ENCODE measurements at places on chromosomes 12 and 14.

- DNase-seq: no peak
These were observed 117.2 kb downstream of the NUAK1 start for GRCh38 chr12:106021516-106021915.

- DNase-seq: no peak
These were observed 137.0 kb downstream of the PTPN11 start for GRCh38 chr12:112555621-112556233.

GRCh38 chr12:68675101-68675842, 11.5 kb upstream of the NUP107 start:
- no peak for DNase-seq

GRCh38 chr12:6943722-6944380, at the start of the genes C12orf57 and RNU7-1:
C12orf57 (plus strand) TSS chr12:6944022; CDS start chr12:6944122, 100 bp downstream.
RNU7-1 (plus strand) TSS chr12:6943816.
- DNase-seq: peak; percentile 89

DNA sequence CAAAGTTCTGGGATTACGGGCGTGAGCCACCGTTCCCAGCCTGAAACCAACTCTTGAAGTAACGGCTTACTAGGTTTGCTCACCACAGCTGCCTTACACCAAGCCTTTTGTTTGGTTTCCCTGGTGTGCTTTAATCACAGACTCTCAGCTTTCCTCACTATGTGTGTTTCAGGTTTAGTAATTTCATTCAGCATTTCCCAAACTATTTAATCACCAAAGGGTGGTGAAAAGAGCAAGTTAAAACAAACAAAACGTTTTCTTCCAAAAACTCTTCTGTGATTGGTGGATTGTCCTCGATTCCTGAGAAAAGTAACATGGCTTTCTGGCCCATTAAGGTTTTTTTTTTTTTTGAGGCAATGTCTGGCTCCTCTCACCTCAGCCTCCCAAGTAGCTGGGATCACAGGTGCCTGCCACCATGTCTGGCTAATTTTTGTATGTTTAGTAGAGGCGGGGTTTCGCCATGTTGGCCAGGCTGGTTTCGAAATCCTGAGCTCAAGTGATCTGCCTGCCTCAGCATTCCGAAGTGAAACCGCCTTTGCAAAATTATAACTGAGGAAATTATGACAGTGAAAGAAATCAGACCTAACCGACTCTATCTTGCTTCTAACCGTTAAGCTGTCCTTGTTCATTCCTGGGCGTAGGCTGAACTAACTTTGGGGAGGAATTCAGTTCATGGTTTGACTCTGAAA, 1.5 kb upstream of the ZFYVE26 start:
- DNase-seq: no peak

- no peak for DNase-seq
These were observed 121.3 kb upstream of the CCND2 start for GRCh38 chr12:4152145-4152795.

DNA sequence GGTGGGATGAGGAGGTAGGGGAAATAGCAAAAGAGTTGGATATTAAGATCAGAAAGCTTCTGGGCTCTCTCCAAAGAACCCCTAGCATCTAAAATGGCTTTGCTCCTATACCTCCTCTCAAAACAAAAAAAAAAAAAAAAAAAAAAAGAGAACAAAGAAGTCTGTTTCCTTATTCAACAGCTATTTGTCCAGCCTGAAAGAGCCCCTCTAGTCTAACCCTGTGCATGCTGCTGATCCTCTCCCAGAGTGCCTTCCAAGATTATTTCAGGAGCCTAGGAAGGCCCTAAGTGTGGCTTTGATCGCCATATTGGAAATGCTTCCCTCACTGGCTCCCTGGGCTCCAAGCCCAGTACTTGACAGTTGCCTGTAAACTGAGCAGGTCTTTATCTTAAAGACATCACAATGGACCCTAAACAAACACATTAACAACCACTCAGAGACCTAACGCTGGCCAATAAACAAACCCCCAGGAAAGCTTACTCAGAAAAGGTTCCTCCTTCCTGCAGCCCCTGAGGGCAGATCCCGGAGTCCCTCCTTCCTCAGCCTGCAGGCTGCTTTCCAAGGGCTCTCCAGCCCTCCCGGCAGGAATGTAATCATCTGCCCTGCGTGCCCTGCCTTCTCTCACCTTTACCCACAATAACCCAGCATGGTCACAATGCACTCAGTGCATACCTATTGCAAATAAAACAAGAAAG, 17.4 kb upstream of the COL2A1 start:
- DNase-seq: no peak

- DNase-seq: no peak
These were observed 15.5 kb downstream of the GPR68 start for GRCh38 chr14:91229005-91229382.

DNA sequence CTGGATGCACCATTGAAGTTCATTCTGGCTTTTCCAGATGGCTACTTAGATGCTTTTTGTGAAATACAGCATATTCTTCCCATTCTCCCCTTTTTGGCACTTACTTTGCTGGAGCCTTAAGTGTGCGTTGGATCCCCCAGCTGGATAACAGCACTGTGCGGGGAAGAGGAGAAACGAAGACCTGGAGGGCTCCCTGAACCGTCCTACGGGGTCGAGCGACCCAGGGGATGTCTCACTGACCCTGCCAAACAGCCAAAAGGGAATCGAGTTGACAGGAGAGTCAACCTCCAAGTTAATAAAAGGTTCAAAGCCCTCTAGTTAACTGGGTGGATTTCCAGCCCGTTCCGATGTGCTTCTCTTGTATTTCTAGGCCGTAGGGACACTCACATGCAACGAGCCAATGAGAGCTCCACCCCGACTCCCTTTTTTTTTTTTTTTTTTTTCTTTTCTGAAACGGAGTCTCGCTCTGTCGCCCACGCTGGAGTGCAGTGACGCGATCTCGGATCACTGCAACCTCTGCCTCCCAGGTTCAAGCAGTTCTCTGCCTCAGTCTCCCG, 1.0 kb upstream of the CAMKK2 start:
- DNase-seq: peak; percentile 46

GRCh38 chr12:27821259-27821973, 41.4 kb upstream of the MANSC4 start:
- peak; percentile 58 for DNase-seq

DNA sequence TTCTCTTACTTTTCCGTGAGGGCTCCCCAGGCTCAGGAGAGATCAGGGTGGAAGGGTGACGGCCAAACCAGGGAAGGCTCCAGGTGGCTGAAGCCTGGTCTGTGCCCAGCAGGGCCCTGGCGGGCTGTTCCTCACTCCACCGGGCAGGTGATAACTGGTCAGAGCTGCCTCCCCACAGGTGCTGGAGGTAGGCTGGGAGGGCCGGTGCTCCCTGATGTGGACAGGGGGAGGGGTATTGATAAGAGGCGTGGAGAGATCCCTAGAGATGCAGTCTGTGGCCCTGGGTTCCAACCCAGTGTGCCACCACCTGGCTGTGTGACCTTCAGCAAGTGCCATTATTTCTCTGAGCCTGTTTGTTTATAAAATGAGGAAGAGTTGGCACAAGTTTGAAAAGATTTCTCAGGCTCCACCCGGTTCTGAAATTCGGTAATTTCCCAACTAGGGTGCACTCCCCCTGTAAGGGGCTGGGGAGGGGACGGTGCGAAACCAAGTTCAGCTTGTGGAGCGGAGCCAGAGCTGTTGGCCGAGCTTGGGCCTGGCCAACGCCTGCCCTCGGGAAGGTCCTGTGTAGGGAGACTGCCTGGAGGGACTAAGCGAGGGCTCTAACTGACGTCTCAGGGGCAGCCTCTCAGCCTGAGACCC, 1.0 kb upstream of the NR4A1 start:
- no peak for DNase-seq

DNA sequence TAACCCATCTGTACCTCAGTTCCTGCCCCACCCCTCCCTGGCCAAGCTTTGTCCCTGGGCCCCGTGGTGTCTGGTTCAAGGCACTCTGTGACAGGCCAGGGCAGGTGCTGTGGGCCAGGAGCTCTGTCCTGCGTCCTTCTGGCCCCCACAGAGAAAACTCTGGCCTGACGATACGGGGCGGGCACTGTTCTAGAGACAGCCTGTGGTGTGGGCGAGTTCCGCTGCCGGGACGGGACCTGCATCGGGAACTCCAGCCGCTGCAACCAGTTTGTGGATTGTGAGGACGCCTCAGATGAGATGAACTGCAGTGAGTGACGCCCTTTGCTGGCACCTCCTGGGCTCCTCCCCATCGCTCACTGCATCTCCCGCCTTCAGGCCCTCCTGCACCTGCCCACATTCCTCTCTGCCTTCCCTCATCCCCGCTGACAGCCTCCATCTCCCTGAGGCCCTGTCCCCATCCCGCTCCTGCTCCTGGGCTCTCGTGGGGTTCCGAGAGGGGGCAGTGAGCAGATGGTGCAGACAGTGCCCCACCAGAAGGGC, 22.8 kb upstream of the NXPH4 start:
- no peak for DNase-seq

DNA sequence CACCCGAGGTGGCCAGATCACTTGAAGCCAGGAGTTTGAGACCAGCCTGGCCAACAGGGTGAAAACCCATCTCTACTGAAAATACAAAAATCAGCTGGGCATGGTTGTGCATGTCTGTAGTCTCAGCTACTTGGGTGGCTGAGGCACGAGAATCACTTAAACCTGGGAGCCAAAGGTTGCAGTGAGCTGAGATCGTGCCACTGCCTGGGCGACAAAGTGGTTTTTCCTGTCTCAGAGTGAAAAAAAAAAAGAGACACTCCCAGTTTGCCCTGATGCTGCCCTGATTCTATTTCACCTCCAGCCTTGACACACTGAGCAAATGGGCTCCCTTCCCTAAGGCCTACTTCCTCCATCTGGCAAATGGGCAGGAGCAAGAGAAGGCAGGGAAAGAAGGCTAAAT, 28.5 kb upstream of the PLEK2 start:
- DNase-seq: no peak

DNA sequence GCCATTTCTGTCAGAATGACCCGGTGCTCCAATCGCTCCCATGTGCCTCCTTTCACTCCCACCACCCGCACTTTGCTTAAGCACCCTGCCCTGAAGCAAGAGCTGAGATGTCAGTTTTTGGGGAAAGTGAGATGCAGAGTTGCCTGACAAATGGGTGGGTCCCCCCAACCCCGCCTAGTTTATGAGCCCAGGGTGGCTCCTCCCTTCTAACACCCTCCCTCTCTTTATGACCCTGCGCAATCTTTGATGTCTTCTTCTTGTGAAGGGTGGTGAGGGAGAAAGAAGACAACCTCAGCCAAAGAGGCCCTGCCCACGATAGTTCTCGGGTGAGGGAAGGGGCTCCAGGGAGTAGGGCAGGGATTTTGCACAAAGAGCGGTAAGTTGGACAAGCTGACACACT, 89.5 kb upstream of the HOXC13 start:
- DNase-seq: no peak

DNA sequence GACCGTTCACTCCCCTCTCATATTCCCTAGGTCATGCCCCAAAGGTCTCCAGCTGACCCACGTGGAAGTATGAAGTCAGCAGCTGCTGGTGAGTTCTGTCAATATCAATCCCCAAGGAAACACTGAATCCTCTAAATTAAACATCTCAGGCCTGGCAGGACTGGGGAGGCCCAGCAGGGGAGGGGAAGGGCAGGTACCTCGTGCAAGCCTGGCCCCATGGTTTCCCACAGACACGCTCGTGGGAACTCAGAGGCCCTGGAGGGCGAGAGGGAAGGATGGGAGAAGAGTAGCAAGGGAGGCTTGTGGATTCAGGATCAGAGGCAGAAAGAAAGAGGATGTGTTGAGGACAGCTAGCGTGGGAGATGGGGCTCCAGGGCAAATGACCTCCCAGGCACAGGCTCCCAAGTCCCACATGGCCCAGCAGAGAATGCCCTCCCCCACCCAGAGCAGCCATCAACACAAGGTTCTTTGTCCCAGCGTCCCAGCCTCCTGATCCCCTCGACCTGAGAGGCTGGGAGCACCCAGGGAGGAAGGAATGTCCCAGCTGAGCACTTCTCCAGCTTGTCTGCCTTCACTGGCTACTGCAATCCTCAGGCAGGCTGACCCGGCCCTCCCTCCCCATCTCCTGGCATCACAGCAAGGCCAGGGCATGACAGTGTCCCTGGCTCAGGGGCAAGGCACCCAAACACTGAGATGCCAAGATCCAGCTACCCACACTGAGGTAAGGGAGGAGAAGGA, 20.1 kb upstream of the RPLP0 start:
- DNase-seq: no peak

GRCh38 chr14:68357777-68358176, 435.1 kb downstream of the ZFP36L1 start:
- no peak for DNase-seq

Data from AML-193 (cell line).